CD4-positive, alpha-beta T cell treated with Interferon alpha-2 for 1 hour (primary cell): ENCODE measurements at places on chromosomes 7 and 10.

- DNase-seq: no peak
Observed at GRCh38 chr10:16820421-16820820, 3.2 kb upstream of the RSU1 start.

- no peak for DNase-seq
Observed at GRCh38 chr7:37076668-37077067, 352.4 kb upstream of the AOAH start.

- no peak for DNase-seq
Observed at GRCh38 chr7:47830015-47830414, 118.3 kb downstream of the PKD1L1 start.

- no peak for DNase-seq
Observed at GRCh38 chr10:14578060-14578952, 196.4 kb downstream of the FAM107B start.

DNA sequence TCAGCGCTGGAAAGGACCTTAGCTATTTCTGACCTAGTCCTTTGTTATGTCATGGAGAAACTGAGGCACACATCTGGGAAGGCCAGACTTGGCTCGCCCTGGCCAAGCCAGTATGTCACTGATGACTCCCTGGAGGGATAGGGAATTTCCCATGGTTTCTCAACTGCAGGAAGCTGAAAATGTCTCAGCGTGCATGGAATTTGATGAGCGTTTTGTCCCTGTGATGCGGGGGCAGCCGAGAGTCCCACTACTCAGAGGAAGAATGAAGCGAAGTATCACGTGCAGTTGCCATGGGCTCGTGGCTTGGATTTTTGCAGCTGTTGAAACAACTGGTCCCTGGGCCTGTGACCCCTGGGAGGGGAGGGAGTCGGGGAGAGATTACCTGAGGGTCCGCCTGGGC is 44.8 kb downstream of the CLIP2 start:
- DNase-seq: no peak

DNA sequence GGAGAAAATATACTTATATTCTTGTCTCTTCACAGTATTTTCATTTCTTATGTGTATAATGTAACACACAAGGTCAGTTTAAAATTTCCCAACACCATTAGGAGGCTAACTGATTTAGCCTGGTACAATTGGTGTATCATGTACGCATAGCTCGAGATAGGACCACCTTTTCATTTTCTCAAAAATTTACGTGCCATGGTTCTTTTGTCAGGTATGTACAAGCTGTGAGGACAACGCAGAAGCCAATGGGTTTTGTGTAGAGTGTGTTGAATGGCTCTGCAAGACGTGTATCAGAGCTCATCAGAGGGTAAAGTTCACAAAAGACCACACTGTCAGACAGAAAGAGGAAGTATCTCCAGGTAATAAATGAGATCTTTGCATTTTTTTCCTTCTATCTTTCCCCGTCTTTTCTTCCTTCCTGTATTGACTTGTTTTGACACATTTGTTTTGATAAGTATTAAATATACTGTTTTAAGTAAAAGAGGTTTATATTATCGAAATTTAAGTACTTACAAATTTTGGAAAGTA is 55.0 kb downstream of the TRIM24 start:
- DNase-seq: no peak

DNA sequence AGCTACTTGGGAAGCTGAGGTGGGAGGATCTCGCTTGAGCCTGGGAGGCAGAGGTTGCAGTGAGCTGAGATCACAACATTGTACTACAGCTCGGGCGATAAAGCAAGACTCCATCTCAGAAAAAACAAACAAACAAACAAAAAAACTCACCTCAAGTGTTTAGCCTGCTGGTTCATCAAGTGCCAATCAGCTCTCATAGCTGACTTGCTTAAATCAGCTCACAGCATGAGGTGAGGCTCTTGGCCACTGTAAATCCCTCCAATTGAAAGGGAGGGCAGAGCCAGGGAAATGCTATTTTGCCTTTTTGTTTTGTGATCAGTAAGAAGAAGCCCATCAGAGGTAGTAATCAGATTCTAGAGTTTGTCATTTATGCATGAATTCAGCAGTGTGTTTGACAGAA is 112.3 kb downstream of the RAB11FIP2 start:
- DNase-seq: no peak

DNA sequence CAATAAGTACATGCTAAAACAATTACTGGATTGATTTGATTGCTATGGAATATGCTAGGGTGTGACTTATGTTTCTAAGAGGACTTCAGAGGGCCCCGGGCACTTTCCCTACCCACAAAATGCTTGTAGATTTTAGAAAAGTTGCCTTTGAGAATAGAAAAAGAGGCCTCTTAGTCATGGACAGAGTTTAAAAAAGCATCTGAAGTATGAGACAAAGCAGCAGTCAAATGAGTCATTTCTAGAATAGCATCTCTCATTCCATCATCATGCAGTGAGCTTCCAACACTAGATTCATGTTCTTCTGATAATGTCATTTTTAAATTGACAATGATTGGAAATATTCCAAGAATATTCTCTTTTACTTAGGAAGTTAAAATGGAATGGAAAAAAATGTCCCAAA is 675.1 kb upstream of the PCDH15 start:
- DNase-seq: no peak

DNA sequence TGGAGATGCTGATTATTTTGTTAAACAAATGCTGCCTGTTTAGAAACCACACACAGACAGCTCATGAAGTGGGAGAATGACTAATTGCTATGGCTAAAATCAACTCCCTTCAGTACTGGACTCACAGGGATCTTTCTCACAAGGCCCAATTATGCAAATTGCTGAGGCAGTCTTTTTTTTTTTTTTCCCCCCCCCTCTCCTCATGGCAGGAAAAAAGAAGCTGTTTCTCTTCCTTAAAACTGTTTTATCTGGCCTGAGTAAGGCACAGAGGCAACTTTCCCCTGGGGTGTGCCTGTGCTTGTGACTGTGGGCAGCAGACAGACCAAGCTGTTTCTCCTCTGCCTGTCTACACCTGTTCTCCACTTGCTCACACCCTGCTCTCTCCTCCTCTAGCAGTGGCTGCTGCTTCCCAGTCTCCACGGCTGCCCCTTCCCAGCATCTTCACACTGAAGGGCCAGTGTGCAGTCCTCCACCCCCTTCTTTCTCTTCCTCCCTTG is 65.4 kb upstream of the STEAP1B start:
- no peak for DNase-seq
